ENCODE measurements at places on chromosomes 11 and 22.

DNA sequence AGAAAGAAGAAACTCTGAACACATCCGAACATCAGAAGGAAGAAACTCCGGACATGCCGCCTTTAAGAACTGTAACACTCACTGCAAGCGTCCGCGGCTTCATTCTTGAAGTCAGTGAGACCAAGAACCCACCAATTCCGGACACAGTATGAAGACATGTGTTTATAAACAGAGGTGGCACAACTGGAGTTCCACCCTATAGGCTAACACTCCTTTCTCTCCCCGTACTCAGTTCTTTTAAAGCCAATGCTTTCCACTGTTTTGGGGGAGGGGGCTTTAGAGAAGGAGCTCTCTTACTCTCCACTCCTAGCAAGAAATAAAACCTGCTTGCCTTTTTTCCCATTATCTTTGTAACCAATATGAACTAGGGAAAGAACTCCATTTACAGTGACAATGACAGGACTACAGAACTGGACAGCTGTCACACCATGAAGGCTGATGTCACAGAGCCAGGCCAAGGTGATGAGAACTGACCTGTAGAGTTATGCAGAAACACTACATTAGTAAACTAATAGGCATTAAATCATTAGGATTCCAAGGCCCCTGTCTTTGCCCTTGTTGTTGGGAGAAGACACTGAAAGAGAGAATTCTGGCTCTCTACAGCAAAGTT is 733 bp downstream of the TRIM5 start:
- no peak for DNase-seq

DNA sequence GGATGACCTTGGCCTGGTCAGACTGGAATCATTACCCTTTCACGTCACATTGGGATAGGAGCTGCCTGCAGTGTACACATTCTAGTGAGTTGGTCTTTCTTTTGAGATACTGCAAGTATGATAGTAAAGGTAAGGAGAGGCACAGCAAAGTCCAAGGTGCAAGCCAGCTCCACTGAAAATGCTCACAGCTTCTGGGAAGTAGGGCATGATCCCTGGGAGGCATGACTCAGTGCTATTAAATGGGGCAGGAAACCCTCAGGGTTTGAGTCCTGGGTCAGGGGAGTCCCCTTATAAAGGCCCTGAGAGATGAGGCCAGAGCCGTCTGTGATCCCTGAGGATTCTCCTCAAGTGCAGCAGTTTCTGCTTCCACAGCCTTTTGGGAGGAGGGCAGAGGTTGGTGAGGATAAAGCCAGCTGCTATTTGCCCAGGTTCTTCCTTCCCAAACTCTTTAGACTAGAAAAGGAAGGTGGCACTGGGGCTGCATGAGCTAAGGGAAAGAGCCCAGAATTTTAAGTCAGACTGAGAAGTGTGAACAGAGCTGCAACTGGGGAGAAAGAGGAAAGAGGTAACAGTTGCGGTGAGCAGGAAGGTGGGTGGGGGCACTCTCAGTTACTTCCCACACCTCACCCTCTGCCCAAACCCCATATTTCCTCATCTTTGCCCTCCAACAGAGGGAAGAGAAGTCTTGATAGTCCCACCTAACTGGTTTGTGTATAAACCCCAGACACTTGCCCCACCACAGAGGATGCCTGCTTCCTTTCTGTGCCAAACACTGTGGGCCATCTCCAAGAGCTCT is 14.4 kb upstream of the OR52K1 start:
- no peak for DNase-seq

DNA sequence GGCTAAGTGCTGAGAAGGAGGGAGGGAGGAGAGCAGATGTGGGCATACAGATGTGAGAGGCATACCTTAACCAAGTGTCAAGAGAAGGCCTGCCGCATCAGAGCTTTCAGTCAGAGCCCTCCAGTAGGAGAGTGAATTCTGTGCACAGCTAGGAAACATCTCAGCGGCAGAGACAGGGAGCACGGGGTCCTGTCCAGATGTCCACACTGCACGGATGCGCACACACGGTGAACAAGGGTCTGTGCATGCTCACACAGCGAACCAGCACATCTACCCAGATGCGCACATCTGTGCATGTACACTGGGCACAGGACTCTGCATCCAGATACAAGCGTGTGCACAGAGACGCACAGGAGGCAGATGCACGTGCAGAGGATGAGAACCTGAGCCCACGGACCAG is 778.0 kb downstream of the BRD1 start:
- DNase-seq, result no peak

GRCh38 chr11:99781074-99781473 is 760.3 kb downstream of the CNTN5 start:
- DNase-seq, result no peak

DNA sequence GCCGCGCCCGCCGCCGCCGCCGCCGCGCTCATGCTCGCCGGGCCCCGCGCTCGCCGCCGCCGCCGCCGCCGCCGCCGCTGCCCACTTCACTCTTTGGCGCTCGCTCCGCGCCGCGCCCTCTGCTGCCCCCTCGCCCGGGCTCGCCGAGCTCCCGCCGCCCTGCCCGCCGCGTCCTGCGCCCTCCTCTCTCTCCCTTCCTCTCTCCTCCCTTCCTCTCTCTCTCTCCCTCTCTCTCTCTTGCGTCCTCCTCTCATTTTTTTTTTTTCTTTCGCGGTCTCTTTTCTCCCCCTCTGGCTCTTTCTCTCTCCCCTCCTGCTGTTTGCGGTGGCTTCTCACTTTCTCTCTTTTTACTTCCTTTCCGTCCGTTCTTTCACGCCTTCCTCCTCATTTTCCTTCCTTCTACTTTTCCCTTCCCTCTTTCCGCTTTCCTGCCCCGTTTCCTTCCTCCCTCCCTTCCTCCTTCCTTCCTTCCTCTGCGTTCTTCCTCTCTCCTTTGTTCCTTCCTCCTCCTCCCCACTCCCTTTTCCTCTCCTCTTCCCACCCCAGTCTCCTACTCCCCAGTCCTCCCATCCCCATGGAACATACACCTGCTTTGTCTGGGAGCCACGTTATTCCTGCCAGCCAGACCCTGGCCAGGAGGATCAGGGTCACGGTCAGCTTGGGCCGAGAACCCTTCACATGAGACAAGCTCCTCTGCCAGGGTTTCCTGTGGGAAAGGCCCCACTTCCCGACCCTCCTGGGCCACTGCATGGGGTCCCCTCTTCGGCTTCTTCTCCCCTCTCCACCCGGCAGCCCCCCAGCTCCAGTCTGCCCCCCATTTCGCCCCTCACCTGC is 19.3 kb upstream of the SHISAL1 start:
- no peak for DNase-seq

- DNase-seq, result no peak
Observed at GRCh38 chr22:26485806-26486390, 2.2 kb downstream of the SRRD start.

DNA sequence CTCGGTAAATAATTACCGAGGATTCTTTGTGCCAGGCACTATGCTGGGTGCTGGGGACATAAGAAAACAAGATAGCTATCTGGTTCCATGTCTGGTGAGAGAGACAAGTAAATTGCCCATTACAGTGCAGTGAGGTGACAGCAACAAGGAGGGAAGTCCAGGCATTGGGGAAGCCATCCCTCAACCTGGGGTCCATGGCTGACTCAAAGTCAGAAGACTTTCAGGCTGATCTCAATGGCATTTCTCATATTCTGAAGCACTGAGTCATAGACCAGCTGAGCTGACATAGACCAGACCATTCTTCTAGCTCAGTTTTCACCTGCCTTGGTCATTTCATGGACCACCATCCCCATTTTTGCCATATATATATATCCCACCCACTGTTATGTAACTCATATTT is 158.8 kb downstream of the TTC17 start:
- DNase-seq, result no peak

GRCh38 chr11:82830746-82831145 is 69.5 kb downstream of the PRCP start:
- DNase-seq, result no peak

- DNase-seq, result no peak
Observed at GRCh38 chr11:122954455-122954854, 27.2 kb downstream of the BSX start.

GRCh38 chr11:114724916-114725524 is 46.7 kb downstream of the NXPE2 start:
- no peak for DNase-seq

- no peak for DNase-seq
Observed at GRCh38 chr22:24201681-24202614, 20.7 kb downstream of the SUSD2 start.

DNA sequence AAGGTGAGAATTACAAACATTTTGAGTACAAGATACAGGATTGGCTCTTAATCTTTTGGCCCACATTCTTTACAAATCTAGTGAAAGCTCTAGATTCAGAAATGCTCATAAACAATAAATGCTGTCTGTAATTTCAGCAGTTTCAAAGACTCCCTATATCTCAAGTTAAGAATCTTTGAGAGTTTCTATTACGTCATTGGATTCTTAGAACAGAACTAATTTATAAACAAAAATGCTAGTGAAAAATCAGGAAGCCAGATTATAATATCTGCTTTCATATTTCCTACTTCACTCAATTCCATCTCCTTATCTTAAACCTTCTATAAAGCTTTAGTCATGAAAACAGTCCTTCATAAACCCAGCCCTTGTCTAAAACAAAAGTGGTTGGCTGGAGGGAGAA is 32.1 kb downstream of the CTSC start:
- DNase-seq, result no peak

GRCh38 chr11:27040302-27041115 is at the start of gene BBOX1:
BBOX1 (plus strand) TSS chr11:27040815; CDS start chr11:27055431, 14,616 bp downstream.
- no peak for DNase-seq

DNA sequence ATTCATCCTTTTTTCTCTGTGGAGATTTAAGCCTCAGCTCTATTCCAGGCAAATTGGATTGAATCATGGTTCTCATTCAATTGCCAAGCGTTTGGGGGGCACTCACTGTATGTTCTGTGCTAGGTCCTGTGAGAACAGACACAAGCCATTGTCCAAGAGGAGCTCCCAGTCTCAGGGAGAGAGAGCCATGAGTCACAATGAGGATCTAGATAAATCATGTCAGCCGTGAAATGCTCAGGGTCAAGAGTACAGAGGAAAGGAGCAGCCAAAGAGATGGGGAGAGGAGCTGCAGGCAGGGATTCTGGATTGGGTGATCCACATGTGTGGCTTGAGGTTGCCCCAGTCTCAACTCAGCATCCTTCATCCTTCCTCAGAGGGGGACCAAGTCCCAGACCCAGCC is 93.6 kb downstream of the FEZ1 start:
- DNase-seq, result no peak

DNA sequence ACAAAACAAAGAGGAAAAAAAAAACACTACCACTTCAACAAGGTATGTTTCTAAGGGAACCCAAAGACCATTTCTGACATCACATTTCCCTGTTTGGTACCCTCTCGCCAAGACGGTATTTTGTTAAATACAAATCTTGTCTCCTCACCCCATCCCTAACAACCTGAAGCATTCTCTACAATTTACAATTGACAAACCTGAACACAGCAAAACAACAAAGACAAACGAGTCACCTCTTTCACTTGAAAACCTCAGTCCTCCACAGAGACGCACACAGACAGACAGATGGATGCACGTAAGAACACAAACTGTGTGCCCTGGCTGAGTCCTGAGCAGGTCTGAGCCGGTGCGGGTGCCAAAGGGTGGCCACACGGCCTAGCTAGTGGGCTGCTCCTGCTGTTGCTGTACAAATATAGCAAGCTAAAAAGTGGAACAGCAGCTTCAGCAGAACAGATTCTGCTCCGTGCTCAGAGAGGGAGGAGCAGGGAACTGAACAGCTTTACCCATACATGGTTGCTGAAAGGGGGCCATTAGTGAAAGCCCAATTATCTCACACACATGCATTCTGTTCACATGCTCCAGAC is 28.5 kb downstream of the CELF1 start:
- DNase-seq, result no peak

GRCh38 chr11:12402691-12403120 is 25.3 kb downstream of the PARVA start:
- DNase-seq, result no peak

DNA sequence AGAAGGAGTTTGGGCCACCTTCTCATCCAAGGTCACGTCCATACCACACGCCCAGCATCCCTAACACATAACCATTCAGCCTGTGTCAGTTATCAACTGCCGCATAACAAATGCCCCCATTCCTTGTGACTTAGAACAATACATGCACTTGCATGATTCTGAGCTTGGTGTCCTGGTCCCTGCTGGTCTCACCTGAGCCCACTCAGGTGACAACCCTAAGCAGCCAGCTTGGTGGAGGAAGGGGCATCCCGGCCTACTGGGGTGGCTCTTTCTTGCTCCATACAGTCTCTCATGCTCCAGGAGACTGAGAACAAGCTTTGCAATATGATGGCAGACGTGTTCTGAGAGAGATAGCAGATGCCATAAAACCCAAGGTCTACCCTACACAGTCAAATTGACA is 1276.9 kb downstream of the TBC1D22A start:
- DNase-seq, result no peak

DNA sequence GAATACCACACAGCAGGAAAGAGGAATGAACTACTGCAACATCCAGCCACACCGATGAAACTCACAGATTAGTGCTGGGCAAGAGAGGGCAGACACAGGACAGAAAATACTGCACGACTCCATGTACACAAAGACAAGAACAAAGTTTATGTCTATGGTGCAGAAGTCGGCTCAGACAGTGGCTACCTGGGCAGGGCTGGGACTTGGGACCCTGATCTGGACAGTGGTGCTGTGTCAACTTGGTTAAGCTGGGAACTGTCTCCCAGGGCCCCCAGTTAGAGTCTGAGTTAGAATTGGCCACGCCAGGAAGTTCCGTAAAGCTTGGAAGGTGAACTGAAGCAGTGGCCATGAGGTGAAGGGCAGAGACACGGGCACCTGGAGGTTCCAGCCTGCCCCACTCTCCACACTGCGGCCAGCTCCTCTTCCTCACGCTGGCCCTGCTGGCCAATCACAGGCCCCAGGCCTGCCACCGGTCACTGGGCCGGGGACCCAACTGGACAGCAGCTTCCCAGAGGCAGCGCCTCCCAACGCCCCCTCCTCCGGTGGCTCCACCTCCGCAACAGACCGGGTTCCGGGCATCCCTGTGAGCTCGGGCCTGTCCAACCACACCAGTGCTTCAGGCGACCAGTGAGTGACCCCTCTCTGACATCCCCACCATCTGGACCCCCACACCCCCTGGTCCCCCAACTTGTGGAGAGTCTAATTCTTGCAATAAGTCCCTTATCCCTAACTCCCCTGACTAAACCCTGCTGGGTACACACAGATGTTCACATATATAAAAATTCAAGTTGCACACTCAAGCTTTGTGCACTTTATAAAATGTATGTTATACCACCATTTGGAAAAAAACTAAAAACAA is 93.7 kb downstream of the MICAL3 start:
- DNase-seq, result no peak
